ENCODE measurements at places on chromosomes 5 and 9.

- no peak for DNase-seq
Measured at GRCh38 chr9:84072621-84073180, 92.1 kb downstream of the RMI1 start.

DNA sequence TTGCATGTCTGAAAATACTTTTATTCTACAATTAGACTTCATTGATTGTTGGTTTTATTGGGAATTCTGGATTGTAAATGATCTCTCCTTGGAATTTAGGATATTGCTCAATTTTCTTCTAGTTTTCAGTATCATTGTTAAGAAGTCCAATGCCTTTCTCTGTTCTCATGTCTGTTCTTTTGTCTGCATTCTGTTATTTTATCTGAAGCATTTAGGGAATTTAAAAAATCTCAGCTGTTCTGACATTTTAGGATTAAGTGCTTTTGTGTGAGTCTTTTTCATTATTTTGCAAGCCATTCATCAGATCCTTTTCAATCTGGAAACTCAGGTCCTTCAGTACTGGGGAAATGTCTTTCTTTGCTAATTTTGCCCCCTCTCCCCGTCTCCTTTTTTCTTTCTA lies 4.4 kb upstream of the FER start:
- DNase-seq, result peak; percentile 78

GRCh38 chr5:63125862-63126261 lies 547.2 kb downstream of the LRRC70 start:
- peak; percentile 67 for DNase-seq

- no peak for DNase-seq
Measured at GRCh38 chr5:199950-200645, 8.8 kb downstream of the LRRC14B start.

DNA sequence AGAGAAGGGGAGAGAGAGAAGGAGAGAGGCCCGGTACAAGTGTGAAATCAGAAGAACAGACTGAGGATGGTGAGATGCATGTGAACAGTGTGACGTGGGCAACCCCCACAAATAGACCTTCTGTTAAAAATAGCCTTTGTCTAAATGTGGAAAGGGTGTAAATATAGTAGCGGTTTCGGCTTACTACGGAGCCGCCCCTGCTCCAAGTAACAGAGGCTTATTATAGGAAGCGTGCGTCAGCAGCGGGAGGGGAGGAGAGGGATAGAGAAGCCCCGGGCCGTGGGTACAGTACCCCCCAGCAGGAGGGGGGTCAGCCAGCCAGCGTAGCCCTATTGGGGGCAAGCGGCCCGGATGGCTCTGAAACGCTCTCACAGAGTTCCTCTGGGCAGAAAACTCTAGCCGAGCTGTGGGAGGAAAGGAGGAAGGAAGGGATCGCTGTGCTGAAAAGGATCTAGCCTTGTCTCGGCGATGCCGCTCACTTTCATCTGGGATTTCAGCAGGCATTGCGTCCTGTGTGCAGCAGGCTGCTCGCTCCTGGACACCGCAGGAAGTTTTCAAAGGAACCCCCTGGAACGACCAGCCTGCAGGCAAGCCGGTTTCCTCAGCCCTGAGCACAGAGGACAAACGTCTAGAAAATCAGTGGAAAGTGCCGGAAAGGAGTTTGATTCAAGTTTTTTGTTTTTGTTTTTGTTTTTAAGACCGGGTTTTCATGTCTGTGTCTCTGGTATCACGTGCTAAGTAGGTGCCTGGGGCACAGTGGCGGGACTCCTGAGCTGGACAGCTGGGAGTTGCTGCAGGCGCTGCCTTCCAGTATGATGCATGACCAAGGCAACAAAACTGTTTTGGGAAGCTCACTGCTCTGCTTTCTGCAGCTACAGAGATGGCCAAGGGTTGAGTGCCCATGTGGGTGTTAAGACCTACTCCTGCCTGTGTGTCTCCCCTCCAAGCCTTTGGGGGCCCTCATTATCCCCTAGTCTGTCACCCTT lies 146.6 kb downstream of the SEC61B start:
- DNase-seq, result peak; percentile 46

GRCh38 chr9:14313378-14313940 lies 482 bp downstream of the NFIB start:
- peak; percentile 61 for DNase-seq

DNA sequence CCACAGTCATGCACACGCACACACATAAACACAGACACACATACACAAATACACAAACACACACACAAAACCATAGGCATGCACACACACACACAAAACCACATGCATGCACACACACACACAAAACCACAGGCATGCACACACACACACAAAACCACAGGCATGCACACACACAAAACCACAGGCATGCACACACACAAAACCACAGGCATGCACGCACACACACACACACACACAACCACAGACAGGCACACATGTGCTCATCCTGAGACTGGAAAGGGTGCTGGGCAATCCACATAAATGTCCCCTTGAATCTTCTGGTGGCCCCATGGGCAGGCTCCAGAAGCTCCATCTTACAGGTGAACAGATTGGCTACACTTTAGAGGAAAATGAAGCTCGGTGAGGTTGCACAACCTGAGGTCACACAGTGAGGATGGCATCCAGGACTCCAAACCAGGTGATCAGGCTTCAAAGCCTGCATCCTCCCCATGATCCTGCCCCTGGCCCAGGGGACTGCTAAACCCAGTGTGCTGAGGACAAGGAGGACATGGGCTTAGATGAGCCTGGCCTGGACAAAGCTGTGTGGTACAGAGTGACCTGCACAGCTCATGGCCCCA lies 144.8 kb downstream of the GADD45G start:
- DNase-seq, result no peak

- no peak for DNase-seq
Measured at GRCh38 chr9:85115473-85115872, 445.9 kb downstream of the NTRK2 start.

- peak; percentile 57 for DNase-seq
Measured at GRCh38 chr5:119323601-119324000, 32.2 kb upstream of the TNFAIP8 start.

DNA sequence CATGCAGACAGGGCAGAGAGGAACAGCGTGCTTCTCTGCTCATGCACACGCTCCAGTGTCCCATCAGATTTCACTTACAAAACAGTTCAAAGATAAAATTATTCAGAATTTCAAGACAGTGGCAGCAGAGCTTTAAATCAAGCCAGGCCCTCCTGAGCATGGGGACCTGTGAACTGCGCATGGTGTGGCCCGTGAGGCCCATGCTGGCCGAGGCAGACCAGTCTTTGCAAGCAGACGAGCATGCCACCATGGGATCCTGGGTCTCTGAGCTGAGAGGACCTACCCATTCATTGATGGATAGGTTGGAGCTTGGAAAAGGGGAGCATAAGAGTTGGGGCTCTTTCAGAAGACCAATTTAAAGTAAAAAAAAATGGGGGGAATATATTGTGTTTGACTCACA lies 35.0 kb upstream of the SAP30L start:
- no peak for DNase-seq

- DNase-seq, result peak; percentile 30
Measured at GRCh38 chr5:56739990-56740389, 75.4 kb upstream of the MAP3K1 start.

DNA sequence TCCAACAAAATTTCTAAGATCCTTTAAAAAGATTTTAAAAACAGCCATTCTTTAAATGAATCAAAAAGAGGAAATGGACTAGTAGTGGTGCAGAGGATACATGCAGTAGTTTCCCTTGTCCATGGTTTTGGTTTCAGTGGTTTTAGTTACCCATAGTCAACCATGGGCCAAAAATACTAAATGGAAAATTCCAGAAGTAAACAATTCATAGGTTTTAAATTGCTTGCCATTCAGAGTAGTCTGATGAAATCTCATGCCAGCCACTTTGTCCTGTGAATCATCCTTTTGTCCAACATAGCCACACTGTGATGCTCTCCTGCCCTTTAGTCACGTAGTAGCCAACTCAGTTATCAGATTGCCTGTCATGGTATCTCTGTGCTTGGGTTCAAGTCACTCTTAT lies 286.1 kb downstream of the ANXA1 start:
- no peak for DNase-seq

GRCh38 chr5:92890841-92891244 lies 690.2 kb downstream of the NR2F1-AS1 start:
- peak; percentile 45 for DNase-seq

DNA sequence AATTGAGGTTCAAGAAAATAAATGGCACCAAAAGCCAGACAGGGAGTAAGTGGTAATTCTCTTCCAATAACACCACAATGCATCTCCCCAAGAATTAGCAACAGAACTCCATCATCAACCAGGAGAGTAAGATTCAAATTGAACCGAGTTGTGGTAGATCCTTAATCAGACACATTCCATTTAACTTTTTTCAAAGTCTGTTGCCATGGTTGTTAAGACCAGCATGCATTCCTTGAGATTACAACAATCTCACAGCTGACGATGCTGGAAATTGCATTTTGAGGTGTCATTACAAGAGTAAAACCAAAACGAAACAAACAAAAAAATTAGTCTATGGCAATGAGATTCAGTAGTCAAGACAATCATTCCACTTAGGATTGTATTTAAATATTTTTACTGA lies 78.9 kb upstream of the ZNF462 start:
- peak; percentile 52 for DNase-seq

DNA sequence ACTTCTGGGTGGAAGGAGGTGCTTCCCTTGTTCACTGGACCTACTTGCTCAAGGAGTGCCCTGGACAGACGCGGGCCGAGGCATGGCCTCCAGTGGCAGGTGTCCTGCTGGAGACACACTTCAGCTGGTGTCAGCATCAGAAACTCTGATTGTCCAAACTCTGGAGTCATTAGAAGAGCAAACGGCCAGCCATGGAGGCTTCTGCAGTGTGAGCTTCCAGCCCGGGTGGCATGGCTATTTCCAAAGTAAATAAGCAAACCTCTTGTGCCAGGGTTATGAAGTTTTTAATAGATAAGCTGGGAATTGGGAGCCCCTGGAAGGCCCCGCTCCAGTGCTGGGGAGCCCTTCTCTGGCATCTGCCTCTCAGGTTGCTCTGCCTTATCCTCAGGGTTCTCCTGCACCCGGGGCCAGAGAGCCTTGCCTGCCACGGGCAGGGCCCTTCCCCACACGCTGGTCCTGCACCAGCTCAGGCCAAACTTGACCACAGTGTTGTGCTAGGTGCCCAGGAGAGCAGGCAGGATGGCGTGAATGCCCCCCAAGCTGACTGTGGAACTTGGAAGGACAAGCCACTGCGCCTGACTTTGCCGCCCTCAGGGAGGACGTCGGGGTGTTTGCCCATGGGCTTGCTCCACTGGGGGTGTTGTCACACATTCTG lies 285.6 kb downstream of the GADD45G start:
- DNase-seq, result no peak

DNA sequence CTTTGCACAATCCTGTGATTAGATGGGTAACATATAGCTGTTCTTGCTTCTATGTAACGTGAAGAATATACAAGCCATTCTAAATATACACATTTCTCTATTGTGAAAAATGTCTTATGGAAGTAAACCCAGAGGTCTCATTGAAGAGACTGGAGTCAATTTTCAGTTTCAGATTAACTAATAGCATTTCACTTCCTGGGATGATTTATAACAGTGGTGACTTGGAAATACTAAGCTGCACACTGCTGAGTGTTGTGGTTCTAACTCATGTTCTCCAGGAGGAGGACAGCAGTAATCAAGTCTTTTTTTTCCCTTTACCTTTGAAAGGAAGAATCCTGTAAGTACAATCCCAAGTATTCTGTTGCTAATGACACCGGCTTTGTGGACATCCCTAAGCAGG lies 3.3 kb downstream of the CTSL start:
- DNase-seq, result no peak

DNA sequence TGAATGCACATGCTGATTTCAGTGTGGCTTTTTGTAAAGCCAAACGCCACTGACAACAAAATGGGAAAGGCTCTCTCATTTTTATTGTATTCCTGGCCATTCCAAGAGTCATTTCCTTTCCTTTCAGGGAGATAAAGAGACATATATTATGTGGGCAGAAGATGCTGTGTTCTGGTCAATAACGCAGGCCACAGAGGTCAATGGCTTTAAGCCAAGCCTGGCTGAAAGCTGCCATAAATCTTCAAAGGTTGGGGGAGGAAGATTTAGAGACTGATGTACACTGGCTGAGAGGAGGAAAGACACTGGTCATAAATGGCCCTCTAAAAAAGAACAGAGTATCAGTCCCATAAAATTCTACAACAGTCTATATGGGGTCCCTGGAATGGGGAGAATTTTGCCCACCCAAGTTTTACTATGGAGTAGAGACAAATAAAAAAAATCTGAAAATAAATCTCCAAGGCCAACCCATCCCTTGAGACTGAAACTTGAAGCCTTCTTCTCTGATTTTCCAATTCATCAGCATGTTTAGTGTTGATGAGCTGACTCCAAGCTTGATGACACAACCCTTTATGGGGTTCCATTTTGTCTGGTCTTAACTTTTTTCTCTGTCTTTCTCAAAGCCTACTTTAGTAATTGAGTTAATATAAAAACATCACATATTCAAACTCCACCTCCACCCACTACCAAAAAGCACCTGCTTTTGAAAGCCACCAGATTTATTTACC lies 152.1 kb upstream of the SLC24A2 start:
- no peak for DNase-seq

All from cardiac fibroblast (primary cell).